T-helper 9 cell (primary cell): ENCODE measurements at places on chromosomes 2 and 18.

- no peak for DNase-seq
These were observed 120.8 kb upstream of the SULT1C3 start for GRCh38 chr2:108118996-108119395.

- DNase-seq: no peak
These were observed 130.6 kb downstream of the FMNL2 start for GRCh38 chr2:152465541-152465940.

GRCh38 chr2:101874069-101874468 is 117.7 kb upstream of the IL1R2 start:
- DNase-seq: no peak

DNA sequence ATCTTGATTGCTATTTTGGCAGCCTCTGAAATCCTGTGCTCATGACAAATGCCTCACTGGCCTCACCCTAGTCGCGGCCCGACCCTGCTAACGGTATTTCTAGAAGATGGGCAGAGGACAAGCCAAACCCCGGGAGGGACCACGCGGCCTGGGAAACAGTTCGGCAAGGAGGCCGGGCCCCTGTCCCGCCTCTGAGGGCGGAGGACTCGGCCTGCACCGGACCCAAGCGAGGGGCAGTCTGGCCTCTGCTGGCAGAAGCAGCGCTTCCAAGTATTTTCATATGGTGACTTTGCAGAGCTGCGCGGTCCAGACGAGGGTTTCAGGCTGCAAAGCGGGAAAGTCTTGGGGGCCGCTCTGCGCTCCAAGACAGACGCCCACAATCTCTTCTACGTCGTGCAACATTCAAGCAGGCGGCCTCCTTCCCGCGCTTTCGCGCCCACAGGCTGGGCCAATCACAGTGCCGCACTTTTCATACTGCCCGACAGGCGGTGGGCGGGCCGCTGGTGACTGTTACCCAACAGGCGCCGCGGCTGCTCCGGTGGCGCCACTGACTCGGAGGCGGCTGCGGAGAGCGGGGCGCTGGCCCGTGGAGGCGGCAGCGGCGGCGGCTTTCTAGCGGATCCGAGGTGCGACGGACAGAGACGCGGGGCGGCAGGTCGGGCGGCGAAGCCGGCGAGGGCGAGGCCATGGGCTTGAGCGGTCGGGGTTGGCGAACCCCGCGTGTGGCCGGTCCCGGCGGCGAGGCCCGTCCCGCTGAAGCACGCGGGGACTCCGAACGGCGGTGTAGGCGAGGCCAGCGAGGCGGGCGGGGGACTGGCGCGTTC is at the start of gene RBM44:
Gene RBM44, plus strand, starts transcription at position 544 of the 824 bp plus-strand sequence. CDS start 14,831 bp downstream, outside the sequence.
- no peak for DNase-seq

DNA sequence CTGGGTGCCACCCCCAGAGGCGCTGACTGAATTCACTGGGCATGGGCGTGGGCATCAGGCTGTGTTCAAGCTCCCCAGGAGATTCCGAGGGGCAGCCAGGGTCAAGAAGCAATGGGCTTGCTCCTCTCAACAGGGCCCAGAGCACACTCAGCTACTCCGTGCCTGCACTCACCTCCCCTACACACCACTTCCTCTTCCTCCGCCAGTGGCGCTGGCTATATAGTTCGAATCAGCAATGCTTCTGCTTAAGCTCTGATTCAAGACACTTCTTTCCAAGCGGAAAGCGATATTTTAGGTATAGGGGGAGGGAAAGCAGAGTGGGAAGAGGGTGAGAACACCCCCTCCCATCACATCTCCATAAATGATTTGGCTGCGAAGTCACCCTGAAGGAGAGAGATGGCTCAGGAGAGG is 42.1 kb downstream of the CRACDL start:
- no peak for DNase-seq

GRCh38 chr2:211854832-211855231 is 683.8 kb downstream of the ERBB4 start:
- no peak for DNase-seq

DNA sequence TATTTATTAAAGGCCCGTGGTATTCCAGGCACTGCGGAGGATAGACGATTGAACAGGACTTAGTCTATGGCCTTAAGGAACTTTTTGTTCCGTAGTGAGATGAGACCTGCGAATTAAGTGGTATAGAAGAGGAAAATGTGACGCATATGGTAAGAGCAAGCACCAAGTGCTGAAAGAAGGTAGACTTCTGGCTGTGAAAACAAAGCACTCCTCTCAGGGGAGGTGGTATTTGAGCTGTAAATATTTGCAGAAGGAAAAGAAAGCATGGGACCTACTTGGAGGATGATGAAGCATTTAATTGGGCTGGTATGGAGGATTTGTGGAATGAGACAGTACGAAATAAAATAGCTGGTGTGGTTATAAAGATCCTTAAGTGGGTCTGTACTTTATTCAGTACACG is 62.5 kb downstream of the GPR39 start:
- no peak for DNase-seq

GRCh38 chr2:22500555-22500935 is 884.4 kb upstream of the KLHL29 start:
- DNase-seq: no peak

DNA sequence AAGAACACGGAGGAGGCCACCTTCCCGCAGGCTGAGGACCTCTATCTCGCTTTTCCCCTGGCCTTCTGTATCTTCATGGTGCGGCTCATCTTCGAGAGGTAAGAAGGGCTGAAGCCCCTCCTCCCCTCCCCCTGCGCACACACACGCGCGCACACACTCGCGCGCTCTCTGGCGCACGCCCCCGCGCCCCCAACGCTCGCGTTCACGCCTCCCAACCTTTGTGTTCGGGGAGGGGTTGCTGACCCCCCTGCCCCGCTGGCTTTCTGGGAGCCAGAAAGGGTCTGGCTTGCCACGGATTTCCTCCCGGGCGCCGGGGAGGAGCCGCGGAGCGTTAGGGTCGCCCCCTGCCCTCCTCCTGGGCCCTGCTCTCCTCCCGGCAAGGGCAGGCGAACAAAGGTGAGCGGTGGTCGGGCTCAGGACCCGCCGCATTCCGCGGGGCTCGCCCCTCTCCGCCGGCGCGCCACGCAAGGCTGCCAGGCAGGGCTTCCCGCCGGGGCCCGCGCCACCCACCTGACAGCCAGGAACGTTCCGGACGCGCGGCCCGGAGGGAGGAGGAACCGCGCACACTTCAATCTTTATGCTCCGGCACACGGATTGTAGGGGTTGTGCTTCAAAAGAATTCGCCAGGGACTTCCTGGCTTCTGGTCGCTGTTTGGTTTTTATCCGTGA is 583 bp downstream of the CERS6 start:
- DNase-seq: no peak

GRCh38 chr2:71332435-71332796 is 834 bp downstream of the ZNF638 start:
- no peak for DNase-seq

DNA sequence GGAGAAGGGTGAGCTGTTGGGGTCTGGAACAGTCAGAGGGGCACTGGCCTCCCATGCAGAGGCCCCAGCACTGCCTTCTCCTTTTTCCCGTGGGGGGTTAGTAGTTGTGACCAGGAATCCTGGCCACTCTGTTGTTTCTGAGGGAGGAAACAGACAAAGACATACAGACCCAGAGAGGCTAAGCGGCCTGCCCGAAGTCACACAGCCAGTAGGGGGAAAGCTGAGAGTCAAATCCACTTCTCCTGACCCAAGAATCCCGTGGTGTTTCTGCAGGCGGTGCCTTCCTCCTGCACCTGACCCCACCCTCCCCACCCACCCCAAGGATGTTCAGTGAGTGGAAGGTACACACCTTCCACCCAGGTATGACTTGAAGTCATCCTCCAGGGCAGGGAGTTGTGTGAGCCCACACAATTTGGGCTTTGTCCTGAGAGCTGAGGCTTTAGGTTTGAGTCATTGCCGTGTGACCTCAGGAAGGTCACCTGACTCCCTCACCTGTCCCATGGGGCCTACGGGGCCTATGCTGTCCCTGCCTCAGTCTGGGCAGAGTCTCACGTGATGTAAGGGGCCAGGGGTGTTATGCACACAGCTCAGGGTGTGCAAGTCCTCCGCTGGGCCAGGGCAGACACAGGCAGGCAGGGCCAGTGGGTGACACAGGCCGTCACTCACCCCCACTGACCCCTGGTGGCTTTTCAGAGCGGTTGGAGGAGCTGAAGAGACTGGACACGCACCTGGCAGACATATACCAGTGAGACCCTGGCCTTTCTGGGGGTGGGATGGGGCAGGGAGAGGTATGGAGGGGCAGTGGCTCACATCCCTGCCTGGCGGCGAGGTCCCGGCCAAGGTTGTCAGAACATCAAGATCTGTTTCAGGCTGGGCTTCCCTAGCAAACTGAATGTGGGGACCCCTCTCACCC is 5.0 kb downstream of the NT5DC4 start:
- no peak for DNase-seq

DNA sequence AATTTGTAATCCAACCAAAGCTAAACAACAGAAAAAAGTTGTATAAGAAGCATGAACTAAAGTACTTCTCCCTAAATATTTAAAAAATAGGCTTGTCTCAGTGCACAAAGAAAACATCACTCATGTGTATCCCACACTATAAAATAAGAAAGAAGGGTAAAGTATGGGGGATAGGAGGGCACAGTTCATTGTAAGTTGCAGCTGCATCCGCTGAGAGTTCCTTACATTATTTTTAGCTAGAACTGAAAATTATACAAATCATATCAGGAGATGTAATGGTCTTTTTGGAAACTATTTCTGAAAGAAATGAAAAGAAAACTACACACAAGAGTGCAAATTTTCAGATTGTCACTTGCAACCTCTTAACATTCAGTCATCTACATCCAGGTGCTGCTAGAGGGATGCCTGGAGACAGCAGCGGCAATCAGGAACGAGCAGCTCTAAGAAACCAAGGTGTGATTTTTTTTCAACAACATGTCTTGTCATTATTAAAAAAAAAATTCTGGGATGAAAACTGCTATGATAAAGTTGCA is 273.6 kb downstream of the ASXL3 start:
- no peak for DNase-seq

- DNase-seq: no peak
These were observed 420.3 kb upstream of the POU3F3 start for GRCh38 chr2:104433657-104434056.

DNA sequence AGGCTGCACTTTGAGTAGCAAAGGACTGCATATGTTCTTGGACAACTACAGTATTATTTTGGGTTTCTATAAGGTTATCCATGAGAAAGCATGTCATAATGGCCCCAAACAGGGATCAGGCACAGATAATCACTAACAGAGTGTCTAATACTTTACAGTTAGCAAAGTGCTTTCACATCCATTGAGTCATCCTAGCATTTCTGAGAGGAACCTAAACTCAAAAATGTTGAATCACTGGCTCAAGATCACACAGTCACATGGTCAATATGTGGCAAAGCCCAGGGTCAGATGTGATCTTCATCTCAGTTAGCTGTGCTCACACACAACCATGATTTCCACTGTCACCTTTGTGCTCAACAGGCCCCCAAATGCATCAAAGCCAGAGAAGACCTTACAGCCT is 156.1 kb upstream of the VRK2 start:
- DNase-seq: no peak
